ENCODE measurements at places on chromosomes 1 and 21. TPM values are rescaled to one million over a fixed set of nuclear protein-coding genes. Genes with fewer than 3 reads are reported as not detected.

DNA sequence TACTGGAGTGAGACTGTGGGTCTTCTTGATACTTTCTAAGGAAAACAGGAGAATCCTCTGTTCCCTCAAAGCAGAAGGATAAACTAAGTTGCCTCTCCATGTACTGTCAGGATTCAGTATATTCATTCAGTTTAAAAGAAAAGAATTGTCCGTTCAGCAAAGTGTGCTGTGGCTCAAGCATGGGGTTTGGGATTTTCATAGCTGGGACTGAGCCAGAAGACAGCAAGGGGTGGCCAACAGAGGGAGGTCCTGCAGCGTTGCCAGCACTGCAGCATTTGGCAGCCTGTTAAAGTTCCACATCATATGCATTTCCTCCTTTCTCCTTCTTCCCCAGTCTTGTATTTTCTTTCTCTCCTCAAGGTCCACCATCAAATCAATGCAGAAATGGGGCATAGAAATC lies 75.1 kb downstream of the DTL start:
- no peak for DNase-seq

The GJA9 gene
- 0.30 TPM for polyA plus RNA-seq

- DNase-seq: no peak
Observed at GRCh38 chr1:164633997-164634396, 75.0 kb downstream of the PBX1 start.

GRCh38 chr1:44464361-44464760 lies 59.3 kb downstream of the RNF220 start:
- no peak for DNase-seq

The ZNF683 gene
- not detected for polyA plus RNA-seq

The CTSE gene
- 0.16 TPM for polyA plus RNA-seq

DNA sequence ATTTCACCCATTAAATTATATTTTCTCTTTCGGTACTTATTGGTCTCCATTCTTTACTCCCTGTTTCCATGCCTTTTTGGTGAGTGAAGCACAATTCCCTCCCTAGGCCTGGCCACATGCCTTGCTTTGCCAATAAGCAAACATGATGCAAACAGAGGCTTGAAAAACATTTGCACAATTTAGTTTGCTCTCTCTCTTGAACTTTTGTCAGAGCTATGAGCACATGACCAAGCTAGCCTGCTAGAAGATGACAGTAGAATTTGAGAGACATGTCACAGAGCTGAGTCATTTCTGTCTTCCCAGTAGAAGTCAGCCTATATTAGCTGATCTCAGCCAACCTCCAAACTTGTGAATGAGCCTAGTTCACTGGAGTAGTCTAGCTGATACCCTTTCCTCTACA lies 24.6 kb downstream of the ANGPTL3 start:
- no peak for DNase-seq

The GJA5 gene
- polyA plus RNA-seq: 26.9 TPM

DNA sequence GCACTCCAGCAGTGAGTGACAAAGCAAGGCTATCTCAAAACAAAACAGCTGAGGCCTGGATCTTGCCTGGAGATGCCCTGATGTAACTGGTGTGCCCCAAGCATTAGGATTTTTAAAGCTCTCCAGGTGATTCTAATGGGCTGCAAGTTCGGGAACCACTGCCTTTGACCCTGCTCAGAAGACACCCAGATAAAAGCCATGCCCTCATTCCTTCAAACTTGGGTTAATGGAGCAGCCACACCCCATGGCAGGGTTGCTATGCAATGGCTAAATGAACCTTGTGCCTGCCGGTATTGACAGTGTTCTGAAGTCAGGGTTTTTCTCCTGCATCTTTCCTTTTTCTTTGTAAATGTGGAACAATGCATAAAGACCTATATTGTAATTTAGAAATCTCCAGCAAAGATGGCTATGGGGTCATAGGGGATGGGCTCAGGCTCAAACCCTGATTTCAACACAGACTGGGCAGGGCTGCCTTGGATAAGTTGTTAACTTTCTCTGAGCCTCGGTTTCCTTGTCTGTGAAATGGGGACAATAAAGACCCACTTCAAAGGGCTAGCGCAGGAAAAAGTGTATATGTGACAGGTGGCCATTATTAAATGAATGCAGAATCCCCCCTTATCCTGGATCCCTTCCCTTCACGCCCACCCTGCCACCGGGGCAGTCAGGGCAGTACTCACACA lies 453 bp downstream of the TFF3 start:
- no peak for DNase-seq

The DUSP23 gene
- 11.2 TPM for polyA plus RNA-seq

The DCST1 gene
- polyA plus RNA-seq: 0.22 TPM

DNA sequence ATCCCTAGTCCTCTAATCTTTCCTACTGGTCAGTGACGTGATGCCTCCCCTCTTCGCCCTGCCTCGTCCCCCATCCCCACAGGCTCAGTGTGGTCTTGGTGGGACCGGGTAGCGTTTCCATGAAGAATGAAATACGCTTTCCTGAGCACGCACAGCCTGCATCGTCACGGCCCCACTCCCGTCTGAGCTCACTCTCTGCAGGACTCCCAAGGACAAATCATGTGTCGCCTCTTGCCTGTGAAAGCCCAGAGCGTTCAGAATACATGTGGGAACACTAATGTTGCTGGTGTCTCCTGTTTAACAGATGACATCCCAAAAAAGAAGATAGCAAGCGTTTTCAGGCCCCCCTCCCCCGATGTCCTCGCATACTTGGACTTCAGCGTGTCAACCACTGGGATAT lies 49.2 kb downstream of the S100B start:
- no peak for DNase-seq

The RASAL2 gene
- polyA plus RNA-seq: 18.8 TPM

GRCh38 chr1:75727571-75727970 lies 3.1 kb downstream of the ACADM start:
- no peak for DNase-seq

The GLIS1 gene
- 2.4 TPM for polyA plus RNA-seq

The RGL1 gene
- polyA plus RNA-seq: 158 TPM

- DNase-seq: no peak
Observed at GRCh38 chr1:31837451-31838158, 21.8 kb upstream of the SPOCD1 start.

GRCh38 chr1:147628441-147628840 lies 41.9 kb downstream of the ACP6 start:
- DNase-seq: no peak

The GUCA2A gene
- not detected for polyA plus RNA-seq

GRCh38 chr1:203665993-203666392 lies 39.4 kb downstream of the ATP2B4 start:
- no peak for DNase-seq

DNA sequence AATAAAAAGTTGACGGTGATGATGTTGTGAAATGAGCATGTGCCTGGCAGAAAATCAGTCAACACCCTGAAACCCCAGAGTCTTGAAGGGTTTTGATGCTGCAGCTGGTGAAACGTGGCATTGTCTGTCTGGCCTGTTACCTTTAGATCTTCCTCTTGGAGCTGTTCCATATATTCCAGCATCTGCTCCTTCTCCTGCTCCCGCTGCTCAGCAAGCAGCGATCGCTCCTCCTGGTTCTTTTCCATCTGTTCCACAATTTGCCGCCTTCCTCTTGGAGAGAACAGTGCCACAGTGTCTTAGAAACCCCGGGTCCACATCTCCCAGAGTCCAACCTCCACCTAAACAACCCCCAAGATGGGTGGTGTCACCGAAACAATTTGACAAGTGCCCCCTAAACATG lies 15.7 kb downstream of the CFAP45 start:
- no peak for DNase-seq
